ENCODE measurements at places on chromosomes 7 and 10.
A peak's percentile ranks its signal among the peaks of the same experiment; 100 is the strongest.

- peak; percentile 88 for DNase-seq
These were observed 57.1 kb upstream of the PCGF5 start for GRCh38 chr10:91163269-91163868.

GRCh38 chr10:114684084-114684821 lies 26.2 kb upstream of the ABLIM1 start:
- DNase-seq: no peak

DNA sequence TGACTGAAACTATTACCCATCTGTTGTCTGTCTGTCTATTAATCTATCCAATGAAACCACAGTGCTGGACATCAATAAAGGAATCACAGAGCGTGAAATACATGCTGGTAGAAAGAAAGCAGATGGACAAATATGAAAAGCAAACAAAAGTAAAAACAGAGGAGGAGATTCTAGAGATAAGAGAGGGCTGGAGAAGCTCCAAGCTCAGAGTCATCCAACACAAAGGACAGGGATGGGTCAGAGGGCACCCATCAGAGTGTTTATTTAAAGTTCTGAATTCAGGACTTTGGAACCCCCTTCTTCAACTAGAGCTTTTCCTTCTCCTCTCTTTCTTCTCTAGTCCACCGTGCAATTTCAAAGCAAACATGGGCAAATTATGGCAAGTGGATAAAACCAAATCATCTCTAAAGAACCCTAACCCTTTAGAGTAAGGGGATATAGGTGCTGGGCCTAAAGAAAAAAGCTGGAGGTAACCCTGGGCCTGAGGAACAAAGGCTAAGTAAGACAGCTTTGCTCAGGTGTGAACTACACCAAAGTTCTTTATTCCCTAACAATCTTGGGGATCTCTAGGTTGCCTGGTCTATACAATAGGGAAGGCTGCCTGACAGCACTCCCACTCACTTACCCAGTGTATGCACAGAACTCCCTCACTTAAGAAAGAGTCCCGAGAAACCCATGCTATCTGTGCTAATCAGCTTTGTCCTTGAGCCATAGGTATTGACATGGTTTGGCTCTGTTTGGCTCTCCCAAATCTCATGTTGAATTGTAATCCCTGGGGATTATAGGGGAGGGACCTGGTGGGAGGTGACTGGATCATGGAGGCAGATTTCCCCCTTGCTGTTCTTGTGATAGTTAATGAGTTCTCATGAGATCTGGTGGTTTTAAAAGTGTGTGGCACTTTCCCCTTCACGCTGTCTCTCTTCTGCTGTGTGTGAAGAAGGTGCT lies 97.0 kb downstream of the BAMBI start:
- no peak for DNase-seq

GRCh38 chr7:108294595-108294994 lies 161.6 kb downstream of the NRCAM start:
- DNase-seq: no peak

- no peak for DNase-seq
These were observed 22.5 kb downstream of the CCDC186 start for GRCh38 chr10:114151486-114151885.

DNA sequence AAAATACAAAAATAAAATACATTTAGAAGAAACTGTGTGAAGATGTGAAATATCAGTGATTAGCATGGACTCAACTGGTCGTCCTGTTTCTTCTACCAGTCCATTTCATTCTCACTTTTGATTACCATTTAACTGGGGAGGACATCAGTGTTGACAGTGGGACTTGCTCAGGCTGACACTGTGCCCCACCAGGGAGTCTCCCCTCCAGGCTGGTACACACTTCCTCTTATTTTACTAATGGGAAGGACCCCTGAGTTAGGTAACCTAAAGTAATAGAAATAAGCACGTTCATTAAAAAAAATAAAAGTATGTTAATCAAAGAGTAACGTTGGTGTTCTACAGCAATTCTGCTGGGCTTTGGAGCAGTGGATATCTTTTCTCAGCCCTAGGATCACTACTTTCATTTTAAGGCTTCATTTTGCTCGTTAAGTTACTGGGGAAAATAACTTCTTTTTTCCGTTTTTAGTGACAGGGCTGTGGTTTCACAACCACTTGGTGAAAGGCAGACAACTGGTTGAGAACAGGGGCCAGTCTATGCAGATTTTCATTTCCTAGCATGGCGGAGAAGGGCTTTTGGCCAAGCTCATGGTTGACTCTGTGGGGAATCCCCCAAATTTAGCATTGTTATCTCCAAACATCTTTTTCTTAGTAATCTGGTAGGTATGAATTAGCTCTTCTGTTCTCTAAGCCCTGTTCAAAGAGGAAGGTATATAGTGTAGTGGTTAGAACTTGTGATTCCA lies 2.1 kb downstream of the SNX10 start:
- DNase-seq: peak; percentile 97

DNA sequence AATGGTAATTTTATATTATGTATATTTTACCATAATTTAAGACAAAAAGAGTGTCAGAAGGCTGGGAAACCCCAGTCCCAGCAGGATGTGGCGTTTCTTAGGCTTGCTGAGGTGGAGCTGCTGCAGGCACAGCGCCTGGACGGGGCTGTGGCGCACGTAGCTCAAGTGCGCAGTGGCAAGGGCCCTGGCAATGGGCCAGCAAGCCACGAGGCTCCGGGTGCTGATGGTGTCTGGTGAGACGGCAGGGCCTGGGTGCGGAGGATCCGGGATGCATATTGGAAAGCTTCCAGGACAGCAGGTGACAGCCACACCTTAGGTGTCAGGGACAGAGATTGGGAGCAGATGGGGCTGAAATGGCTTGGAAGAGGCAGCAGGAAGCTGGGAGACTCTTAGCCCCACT lies 37.2 kb downstream of the CLEC2L start:
- no peak for DNase-seq

DNA sequence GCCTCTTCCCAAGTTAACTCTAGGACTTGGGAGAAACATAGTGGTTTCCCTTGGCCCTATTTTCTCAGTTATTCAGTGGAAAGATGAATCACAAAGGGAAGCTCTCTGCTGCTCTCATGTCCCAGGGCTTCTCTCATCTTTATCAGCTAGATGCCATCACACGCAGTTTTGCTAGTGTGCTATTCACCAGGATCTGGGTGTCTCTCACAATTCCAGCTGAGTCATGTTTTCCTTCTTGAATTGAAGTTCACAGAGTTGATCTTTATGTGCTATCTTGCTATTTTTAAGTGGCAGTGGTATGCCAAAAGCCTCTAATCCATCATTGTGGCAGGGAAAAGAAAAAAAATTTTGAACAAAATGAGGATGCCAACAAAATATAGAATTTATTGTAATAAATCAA lies 101.3 kb downstream of the TWIST1 start:
- DNase-seq: no peak

GRCh38 chr10:124546957-124547646 lies 85.5 kb downstream of the LHPP start:
- no peak for DNase-seq

Measured in T-helper 2 cell (primary cell).